ENCODE measurements at places on chromosomes 6 and 20.

- no peak for DNase-seq
Measured at GRCh38 chr6:81734081-81734480, 18.4 kb downstream of the TENT5A start.

DNA sequence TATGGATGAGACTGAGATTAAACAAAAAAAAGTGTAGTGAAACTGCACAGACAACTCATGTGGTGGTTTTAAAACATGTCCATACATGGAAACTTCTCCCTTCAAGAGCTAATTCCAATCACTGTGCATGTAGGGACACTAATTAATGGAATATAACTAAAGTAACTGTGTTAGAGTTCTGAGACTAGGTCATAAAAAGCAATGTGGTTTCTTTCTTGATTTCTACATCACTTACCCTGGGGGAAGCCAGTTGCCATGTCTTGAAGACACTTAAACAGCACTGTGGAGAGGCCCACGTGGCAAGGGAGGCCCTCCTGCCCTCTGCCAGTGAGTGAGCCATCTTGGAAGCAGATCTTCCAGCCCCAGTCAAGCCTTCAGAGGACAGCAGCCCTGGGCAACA is 118.2 kb upstream of the DST start:
- DNase-seq = no peak

- no peak for DNase-seq
Measured at GRCh38 chr6:84568971-84569370, 195.4 kb downstream of the TBX18 start.

- peak; percentile 50 for DNase-seq
Measured at GRCh38 chr6:70310063-70310694, 7.3 kb upstream of the COL9A1 start.

DNA sequence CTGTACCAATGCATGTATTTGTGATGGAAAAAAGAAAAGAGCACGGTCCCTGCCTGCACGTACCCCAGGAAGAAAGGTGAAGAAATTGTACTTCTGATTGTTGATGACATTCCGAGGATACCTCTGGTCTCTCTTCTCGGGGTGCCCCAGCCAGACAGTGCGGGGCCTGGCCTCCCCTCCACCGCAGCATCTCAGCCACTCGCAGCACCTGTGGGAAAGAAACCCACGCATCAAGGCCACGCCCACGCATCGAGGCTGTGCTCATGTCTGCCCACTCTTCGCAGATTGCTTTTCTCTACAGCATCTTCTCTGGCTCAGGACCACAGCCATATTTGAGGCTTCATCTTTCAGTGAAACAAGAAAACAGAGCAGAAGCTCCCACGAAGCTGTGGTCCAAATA is 38.4 kb downstream of the ATP9A start:
- DNase-seq = no peak

DNA sequence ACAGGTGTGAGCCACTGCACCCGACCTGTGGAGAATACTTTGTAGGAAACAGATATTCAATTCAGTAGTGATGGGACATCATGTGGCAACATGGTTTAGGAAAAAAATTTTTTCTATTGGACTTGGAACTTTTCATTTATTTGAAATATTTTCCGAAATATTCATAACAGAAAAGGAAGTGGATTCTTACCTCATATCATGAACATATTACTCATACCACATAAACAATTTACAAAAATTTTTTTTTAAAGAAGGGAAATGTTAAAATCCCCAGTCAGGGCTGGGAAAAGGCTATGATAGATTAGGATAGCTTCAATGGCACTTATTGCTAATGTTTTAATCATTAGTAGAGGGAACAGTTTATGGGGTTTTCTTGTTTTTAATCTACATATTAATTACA is 6.8 kb upstream of the ALDH8A1 start:
- DNase-seq = peak; percentile 12

DNA sequence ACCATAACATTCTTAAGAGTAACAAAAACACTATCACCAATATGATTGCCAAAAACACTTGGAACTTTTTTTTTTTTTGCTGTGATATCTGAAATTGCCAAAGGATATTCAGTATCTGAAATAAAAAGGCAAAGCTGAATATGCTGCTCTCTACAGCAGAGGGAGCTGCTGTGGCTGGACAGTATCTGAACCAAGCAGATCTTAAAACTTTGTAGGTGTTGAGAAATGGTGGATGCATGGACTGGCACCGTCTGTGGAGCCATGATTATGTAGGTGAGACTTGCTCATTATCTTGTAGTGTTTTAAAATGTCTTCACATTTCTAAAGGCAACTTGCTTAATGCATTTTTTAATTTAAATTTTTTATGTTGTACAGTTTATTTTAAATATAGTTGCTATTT is 9.2 kb downstream of the PDCD2 start:
- DNase-seq = no peak

GRCh38 chr6:125363824-125364165 is 62.0 kb upstream of the HDDC2 start:
- no peak for DNase-seq

GRCh38 chr6:154039231-154039842 is at the start of gene OPRM1:
TSS of gene OPRM1 (plus strand) at chr6:154039240. CDS start at chr6:154039545, 305 bp downstream.
- peak; percentile 17 for DNase-seq

GRCh38 chr6:109454496-109455436 is 806 bp downstream of the MICAL1 start:
- peak; percentile 85 for DNase-seq

DNA sequence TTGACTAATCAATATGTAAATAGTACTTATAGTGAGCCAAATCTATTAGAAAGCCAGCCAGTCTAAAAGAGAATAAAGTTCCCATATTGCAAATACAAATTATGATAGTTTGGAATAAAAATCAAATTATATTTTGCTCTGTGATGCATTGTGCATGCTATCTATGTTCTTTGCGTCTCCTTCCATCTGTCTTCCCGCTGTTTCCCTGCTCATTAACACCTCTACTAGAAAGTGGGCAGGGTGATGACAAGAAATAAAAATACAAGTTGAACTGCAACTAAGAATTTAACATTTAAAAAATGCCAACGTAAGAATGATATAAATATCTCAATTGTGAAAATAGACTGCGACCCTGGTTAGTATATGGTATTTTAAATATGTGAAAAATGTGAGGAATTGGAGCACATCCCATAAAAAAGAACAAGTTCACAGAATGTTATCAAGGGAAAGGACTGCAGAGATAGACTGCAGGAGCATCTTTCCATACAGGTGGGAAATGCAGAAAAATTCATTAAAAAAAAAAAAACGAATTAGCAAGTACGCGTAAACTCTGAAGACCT is 157.6 kb upstream of the PDE7B start:
- DNase-seq = no peak

DNA sequence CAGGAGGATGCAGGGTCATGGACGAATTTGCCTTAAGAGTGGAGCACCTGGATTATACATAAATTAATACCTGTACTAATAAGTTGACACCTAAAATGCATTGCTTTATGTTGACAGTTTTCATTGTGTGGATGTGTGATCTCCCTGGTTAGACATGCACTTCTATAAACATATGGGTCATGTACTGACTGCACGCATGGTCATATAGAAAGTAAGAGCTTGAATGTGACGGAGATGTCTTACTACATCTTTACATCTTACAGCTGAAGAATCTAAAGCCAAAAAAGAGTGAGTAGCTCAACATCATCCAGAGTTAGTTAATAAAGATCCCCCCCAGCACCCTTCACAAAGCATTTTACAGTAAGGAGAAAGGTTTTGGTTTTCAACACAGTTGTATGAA is 408.4 kb upstream of the JARID2 start:
- DNase-seq = no peak

DNA sequence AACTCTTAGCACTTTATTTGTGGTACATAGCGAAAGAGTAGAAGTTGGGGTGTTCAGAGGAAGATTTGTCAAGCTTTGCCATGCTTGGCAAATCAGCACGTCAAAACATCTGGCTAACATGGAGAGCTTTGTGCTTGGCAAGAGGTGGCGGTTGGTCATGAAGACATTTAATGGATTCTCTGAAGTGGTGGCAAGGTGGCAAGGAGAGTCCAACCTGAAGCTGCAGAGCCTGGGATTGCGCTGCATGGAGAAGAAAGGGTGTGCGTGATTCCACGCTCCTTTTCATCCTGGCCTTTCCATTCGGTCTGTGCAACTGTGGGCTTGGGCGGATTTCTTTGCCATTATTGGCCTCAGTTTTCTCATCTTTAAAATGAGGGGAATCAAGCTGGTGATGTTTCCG is 3.1 kb downstream of the PYGB start:
- DNase-seq = no peak

DNA sequence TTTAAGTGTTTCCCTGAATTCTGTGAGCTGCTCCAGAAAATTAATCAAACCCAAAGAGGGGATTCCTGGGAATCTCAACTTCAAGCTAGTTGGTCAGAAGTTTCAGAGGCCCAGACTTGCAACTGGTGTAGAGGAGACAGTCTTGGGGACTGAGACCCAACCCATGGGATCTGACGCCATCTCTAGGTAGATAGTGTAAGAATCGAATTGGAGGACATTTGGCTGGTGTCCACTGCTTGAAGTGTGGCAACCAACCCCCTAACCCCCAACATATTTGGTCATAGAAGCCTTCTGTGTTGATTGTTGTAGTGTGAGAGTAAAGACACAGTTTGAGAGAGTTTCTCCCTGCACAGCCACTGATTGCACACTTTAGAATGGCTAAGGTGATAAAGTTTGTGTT is 103.5 kb upstream of the CARMIL1 start:
- DNase-seq = no peak

Data from suppressor macrophage treated with lipopolysaccharide for 4 hours (primary cell).